ENCODE measurements at places on chromosomes 2 and 18.

DNA sequence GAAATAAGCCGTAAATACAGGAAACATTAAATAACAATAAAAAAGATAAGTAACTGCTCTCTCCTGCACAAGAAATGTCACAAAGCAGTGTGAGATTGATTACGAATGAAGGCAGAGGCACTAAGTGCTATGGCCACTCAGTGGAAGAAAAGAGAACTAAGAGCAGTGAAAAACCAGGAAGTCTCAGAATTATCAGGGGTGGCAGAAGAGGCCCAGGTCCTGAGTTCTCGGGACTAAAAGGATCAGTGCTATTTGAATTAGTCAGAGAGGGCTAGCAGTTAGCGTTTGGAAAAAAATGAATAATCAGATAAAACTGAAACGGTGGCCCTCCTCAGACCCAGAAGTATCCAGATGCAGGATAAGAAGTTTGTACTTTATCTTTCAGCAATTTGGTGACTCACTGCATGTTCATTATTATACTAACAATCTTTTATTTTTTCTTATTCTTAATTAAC is 367.1 kb downstream of the ZEB2 start:
- DNase-seq = peak; percentile 14

DNA sequence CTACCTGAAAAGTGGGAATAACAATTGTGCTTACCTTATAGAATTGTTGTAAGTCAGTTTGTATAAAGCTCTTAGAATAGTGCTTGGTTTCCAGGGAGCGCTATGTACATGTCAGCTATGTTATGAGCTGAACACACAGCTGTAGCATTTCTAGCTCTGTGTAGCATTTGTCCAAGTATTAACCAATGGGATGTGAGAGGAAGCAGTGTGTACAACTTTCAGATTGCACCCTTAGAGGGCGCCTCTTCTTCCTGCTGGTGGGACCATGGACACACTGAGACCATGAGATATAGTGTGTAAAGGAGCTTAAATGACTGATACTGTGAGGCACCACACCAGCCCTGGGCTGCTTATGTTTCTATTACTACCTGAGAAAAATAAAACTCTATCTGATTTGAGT is 380.2 kb downstream of the LNPK start:
- DNase-seq = no peak

- DNase-seq = no peak
Observed at GRCh38 chr18:6929370-6930102, 188.1 kb downstream of the LAMA1 start.

DNA sequence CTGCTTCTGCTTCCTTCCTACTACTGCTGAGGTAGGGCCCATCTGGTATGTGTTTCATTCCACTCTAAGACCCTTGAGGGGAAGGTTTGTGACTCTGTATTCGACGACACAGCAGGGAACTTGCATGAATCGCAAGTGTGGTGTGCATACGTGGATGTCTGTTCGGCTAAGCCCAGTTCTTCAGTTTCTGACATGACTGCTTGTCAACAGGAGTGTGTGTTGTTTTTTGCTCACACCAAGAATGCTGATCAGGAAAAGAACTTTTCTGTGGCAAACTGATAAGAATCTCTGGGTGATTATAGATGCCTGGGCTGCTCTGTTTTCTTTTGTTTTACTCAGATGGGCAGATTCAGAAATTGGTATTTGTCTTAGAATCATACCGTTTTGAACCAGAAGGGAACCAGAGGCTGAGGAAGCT is 22.0 kb downstream of the TNFRSF11A start:
- no peak for DNase-seq

GRCh38 chr2:62195421-62196277 is at the start of gene B3GNT2:
B3GNT2 (plus strand) TSS chr2:62196115; CDS start chr2:62222221, 26,106 bp downstream.
- DNase-seq = no peak

DNA sequence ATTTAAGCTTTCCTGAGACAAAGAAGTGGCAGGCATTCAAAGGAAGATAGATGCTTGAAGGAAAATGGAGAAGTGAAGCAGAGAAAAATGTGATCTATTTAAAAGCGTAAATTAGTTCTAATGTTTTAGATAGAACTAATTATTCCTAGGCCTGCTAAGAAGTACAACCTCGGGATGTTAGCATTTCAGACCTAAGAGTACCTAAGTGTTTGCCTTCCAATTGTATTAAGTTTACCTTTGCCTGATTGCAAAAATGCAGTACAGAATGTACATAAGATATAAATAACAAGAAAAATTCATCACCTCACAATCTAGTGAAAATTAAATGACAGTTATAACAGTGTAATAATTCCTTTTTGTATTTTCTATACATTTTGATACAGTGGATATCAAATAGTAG is 71.1 kb upstream of the HNMT start:
- no peak for DNase-seq

GRCh38 chr2:237967463-237967951 is 693 bp downstream of the UBE2F start:
- no peak for DNase-seq

- peak; percentile 86 for DNase-seq
Observed at GRCh38 chr2:164992818-164993217, 37.5 kb upstream of the SLC38A11 start.

- DNase-seq = no peak
Observed at GRCh38 chr18:45654677-45655076, 39.4 kb downstream of the SLC14A2 start.

DNA sequence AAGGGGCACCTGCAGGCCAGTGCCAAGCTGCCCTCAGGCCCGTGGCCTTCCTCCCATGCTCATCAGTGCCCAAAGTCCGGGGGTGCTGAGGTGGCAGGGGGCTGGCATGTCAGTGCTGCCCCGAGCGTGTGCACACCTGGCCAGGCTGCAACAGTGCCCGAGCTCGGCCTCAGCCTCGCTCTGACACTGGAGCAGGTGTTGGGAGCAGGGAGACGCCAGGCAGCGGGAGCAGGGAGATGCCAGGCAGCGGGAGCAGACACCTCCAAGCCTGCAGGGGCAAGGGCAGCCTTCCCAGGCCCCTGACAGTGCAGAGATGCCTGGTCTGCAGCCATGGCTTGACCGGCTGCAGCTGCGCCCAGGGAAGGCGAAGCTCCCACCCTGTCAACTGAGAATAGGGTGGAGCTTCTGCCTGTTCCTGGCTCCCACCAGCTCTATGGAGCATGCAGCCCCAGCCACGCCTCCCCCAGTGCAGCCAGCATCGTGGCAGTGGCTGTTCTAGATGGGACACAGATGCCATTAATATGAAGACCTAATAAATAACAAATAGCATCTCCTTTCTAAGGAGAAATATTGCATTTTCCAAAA is 82.4 kb downstream of the DTNB start:
- DNase-seq = no peak

GRCh38 chr18:36582988-36583745 is 245.6 kb downstream of the TPGS2 start:
- DNase-seq = no peak

- no peak for DNase-seq
Observed at GRCh38 chr2:219844401-219845091, 217.1 kb downstream of the SLC4A3 start.

DNA sequence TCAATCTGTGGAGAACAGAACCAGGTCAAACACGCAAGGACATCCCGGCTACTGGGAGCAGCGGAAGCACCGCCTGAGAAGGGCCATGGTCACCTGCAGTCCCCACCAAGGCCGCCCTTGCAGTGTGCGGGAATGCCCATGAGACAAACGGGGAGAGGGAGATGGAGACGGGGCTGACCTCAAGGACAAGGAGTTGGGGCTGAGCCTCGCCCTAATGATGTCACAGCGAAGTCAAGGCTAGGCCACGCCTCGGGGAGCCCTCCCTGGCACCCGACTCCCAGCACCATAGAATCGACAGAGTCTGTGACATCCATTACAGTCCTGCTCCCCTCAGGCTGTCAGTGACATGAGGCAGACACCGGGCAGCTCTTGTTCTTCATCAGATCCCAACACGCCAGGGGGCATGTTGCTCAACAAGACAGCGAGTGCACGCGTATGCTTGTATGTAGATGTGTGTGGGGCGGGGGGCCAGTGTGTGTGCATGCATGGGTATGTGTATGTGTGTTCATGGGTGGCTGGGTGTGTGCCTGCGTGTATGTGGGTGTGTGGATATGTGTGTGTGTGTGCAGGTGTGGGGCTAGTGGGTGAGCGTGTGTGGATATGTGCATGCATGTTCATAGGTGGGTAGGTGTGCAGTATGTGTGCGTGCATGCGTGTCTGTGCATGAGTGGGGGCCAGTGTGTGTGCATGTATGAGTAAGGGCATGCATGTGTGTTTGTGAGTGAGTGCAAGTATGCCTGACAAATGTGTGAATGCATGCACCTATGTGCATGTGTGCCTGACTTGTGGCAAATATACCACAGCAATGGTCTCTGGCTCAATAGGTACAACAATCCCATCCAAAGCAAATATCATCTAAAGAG is 57.0 kb downstream of the ANKMY1 start:
- DNase-seq = no peak

GRCh38 chr2:105239924-105240323 is 1.6 kb upstream of the GPR45 start:
- DNase-seq = peak; percentile 89

DNA sequence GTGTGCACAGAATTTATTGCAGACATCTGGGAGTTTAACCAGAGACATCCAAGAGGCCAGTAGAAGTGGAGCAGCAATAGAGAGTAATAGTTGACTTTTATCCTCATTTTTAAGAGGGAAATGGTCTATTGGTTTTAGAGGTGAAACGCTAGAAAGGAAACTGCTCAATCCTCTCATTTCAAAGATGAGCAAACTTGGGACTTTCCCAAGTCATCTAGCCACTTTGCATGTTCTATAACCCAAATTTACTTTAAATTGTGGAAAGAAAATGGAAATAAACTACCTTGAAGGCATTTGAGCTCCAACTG is 601.7 kb downstream of the ARHGAP15 start:
- DNase-seq = no peak

DNA sequence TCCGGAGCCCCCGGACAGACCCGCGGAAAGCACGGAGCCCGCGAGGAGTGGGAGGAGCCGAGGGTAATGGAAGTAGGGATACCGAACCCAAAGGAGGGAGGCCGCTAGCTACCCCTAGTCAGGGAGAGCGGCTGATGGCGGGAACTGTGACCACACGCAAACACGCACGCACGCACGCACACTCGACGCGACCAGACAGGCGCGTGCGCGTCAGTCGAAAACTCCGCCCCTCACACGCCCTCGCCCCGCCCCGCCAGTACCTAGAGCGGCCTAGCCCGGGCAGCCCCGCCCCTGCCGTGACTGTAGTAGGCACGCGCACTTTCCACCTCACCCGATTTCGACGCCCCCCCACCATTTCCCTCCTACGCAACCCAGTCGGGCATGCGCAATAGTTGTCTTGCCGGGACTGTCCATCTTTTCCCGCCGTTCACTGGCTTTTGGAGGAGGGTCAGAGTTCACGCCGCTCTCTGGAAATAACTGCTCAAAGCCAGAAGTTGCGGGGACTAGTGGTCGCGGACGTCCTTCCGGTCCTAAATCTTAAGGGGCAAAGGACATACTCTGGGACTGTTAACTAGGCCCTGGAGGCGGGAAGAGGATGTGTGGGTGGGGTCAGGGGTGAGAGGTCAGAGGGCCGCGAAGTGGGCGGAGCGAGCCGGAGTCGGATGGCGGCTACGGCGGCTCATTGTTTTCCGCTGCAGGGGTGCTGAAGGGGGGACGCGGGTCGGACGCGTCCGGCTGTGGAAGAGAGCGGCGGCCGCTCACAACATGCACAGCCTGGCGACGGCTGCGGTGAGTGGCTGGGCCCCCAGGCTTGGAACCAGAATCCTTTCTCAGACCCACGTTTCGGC is at the start of the genes CNOT9 and USP37:
TSS of gene CNOT9 (plus strand) at position 650 of the 848 bp plus-strand sequence. CDS start at position 766, 116 bp downstream.
TSS of gene USP37 (minus strand) at position 162 of the 848 bp plus-strand sequence. CDS start 9,698 bp downstream, outside the sequence.
- DNase-seq = peak; percentile 96

GRCh38 chr2:18506883-18507509 is 53.5 kb downstream of the RDH14 start:
- no peak for DNase-seq

DNA sequence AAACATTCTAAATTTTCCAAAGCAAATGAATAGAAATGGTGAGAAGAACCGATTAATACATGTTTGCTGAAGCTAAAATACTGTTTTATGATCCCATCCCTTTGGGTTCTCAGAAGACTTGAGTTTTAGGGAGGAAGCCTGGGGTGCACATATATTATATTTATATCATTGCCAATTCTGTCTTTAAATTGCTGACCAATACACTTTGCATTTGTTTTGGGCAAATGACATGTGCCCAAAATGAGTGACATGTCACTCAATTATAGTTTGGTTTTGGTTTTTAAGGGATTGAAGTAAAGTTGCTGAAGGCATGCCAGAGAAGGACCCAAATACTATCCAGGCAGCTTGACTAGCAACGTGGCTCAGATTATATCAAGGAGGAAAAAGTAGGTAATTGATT is 50.3 kb upstream of the SP3 start:
- DNase-seq = no peak
